ENCODE measurements at places on chromosomes 6 and 20.

DNA sequence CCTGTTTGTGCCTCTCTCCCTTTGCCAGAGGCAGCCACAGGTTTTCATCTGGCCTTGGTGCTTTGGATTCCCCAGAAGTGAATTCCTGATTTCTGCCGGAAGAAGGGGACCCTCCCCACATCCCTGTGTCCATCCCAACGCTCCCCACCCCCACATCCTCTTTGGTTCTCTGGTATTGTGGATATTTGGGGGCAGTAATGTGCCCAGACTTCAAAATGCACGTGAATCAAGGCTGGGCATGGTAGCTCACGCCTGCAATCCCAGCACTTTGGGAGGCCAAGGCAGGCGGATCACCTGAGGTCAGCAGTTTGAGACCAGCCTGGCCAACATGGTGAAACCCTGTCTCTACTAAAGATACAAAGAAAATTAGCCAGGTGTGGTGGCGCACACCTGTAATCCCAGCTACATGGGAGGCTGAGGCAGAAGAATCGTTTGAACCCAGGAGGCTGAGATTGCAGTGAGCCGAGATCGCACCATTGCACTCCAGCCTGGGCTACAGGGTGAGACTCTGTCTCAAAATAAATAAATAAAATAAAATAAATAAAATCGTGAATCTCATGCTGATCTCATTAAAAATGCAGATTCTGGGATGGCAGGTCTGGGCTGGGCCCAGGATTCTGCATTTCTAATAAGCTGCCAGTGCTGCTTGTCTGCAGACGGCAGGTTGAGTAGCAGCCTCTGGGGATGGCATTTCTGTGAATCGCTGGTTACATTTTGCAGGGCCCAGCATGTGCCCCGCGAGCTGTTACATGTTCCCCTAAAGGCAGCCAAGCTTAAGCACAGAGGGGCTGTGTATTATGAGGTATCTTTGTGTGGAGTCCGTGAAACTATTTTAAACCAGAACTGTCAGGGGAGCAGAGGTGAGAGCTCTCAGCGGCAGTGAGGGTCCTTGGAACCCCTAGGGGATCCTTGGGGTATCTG, 49.0 kb downstream of the SYNJ2 start:
- no peak for DNase-seq

DNA sequence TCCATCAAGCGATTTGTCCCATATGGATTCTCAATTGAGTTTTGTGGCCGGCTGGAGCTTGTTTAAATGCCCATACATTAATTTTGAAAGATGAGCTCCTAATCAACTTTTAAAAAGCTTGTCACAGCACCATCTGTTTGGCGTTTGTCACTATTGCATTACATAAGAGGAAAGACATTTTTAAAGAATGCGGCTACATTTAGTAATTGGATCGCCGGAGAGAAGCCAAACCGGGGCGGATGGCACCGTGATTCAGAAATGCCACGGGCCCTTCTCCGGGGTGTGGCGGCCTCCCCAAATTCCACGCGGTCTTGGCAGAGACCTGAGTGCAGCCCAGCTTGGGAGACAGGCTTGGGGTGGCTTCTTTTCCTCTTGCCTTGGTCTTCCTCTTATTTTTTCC, 67.7 kb upstream of the ZNFX1 start:
- no peak for DNase-seq

GRCh38 chr20:39630215-39630908, 668.2 kb downstream of the DHX35 start:
- DNase-seq = peak; percentile 63

GRCh38 chr20:33576432-33577125, 85.5 kb upstream of the C20orf144 start:
- peak; percentile 51 for DNase-seq

- DNase-seq = no peak
These were observed 18.8 kb downstream of the SYNDIG1 start for GRCh38 chr20:24488064-24488799.

DNA sequence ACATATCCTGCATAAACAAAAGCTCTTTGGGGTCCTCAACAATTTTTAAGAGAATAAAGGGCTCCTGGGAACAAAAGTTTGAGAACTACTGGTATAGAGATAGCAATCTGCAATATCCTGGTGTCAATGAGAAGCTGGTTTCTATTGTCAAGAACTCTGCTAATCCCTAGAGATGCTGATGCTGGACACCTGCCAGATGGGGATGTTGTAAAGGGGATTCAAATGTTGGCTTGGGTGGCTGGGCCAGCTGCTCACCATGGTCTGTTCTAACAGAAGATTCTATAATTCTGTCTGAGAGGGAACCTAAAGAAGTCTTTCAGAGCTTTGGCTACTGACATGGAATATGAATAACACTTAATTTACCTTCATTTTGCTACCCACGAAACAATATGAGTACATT, 137.8 kb downstream of the BTBD9 start:
- DNase-seq = no peak

- no peak for DNase-seq
These were observed 6.4 kb downstream of the FYN start for GRCh38 chr6:111866857-111867256.

DNA sequence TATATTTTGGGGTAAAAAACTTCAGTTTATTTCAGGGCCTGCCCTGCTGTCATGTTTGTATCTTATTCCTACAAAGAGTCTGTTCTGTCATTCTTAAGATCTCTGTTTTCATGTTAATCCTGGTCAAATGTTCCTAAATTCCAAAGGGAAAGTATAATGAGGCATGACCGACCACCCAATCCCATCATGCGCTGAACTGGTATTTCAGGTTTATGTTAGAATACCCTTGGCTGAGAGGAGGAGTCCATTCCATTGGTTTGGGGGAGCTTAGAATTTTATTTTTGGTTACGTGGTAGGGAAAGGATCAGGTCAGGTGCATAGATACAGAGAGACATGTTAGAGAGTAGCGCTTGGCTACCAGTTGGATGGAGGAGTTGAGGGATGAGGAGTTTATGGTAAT, 25.7 kb downstream of the CFAP61 start:
- no peak for DNase-seq

- DNase-seq = no peak
These were observed 37.0 kb upstream of the ASCC3 start for GRCh38 chr6:100918152-100918551.

GRCh38 chr6:46918806-46919205, 2.9 kb downstream of the ADGRF5 start:
- no peak for DNase-seq

- no peak for DNase-seq
These were observed 7.5 kb upstream of the TBX18 start for GRCh38 chr6:84771756-84772356.

DNA sequence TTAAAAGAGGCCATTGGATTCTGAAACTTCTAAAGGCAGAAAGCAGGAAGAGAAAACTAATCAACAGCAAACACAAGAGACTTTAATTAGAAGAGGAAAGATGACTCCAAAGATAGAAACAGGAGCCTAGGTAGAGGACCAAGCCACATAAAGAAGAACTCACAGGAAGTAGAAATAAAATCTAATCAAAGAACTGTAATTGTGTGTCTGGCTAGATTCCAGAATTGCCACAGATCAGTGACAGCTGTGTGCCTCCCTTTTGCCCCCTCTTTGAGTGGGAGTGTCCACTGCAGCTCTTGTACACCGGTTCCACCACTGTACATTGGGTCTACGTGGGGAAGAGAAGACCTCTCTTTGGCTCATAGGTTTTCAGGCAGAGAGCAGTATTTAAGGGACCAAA, 22.3 kb upstream of the THEMIS start:
- no peak for DNase-seq

DNA sequence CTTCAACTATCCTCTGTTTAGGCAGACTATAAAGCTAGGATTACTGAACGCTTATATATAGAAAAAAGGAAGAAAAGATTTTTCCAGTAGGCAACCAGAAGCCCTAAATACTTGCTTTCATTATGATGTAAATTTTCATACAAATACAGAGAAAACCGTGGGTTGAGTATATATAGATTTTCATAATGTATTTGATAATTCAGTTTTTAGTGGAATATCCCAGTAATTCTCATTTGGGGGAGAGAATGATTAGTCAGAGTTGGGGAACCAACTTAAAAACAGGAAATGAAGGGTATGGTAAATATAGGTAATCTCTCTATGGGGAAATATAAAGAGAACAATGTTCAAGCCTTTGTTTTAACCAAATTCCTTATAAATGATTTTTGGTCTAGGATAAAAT, 154.0 kb upstream of the CITED2 start:
- no peak for DNase-seq

GRCh38 chr6:31317036-31317435, 39.9 kb downstream of the HLA-B start:
- no peak for DNase-seq

DNA sequence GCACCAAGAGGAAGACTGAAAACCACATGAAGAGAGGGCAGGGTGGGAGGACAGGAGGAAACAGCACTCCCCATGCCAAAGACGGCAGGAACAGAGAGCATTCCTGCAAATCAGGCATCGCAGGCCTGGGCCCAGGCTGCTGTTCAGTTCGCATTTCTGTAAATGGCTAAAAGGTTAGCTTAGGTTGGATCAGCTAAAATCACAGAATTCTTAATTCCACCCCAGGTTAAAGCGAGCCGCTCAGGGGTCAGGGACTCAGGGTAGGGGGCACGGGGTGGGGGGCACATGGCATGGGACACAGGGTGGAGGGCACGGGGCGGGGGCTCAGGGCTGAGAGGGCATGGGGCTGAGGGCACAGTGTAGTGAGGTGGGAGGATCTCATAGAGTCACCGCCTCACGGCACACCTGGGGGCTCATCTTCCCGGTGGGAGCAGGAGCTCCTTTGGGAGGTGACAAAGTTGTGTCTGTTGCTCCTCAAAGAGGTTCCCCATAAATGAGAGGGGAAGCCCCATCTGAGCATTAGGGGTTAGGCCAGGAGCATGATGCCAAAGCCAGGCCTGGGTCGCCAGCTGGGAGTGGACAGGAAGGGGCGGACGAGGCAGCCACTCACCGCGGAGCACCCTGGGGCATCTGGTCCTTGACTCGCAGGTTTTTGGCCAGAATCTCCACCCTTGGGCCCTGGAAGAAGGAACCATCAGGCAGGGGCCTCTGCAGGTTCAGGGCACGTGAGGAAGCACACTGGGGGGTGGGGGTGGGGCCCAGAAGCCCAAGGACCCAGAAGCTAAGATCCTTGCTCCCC, 200.7 kb downstream of the PREX1 start:
- peak; percentile 47 for DNase-seq

DNA sequence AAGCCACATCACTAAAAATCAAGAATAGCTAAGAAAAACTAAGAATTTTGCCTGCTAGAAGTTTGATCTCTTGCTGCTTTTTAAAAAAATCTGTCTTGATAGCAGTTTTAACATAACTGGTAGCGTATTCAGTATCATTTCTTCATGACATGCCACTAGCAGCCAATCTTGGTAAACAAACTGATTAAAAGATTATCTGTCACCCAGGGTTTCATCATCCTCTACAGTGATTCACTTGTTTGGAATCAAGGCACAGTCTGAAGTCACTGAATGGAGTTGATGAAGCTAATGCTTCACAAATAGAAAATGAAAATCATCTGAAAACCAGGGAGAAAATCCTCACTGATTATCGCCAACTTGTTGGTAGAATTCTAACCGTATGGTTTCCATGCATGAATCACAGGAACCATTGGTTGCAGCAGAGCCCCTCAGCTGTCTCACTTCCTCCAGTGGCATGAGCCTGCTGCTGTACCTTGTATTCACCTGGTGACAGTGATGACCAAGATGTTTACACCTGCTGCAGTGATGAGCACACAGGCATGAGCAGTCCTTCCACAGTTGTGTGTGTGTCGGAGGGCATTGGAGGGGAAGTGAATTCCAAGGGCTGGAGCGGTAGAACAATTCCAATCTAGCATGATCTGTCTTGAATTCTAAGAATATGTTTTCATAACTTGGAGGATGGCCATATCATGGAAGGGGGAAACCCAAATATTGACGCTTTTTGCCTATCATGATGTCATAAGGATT, 275.0 kb downstream of the KHDC1L start:
- no peak for DNase-seq

DNA sequence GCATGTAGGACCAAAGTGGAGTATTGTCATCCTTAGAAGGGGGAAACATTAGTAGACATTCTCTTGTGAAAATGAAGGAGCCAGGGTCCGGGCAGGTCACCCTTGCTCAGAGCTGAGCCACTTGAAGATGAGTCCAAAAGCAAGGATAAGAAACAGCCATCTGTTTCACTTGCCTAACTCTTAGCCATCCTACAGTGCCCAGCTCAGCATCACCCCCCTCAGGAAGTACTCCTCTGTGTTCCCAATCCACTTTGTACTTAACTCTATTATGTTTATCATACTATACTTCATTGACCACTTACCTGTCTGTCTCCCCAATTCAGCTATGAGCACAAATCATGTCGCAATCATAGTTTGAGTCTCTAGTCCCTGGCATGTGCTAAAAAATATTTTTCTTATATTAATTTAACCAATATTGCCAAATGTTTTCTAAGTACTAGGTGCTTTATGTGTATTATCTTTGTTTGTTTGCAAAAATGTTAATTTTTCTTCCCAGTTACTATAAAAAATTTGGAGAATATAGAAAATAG, 8.1 kb upstream of the TOX2 start:
- no peak for DNase-seq

DNA sequence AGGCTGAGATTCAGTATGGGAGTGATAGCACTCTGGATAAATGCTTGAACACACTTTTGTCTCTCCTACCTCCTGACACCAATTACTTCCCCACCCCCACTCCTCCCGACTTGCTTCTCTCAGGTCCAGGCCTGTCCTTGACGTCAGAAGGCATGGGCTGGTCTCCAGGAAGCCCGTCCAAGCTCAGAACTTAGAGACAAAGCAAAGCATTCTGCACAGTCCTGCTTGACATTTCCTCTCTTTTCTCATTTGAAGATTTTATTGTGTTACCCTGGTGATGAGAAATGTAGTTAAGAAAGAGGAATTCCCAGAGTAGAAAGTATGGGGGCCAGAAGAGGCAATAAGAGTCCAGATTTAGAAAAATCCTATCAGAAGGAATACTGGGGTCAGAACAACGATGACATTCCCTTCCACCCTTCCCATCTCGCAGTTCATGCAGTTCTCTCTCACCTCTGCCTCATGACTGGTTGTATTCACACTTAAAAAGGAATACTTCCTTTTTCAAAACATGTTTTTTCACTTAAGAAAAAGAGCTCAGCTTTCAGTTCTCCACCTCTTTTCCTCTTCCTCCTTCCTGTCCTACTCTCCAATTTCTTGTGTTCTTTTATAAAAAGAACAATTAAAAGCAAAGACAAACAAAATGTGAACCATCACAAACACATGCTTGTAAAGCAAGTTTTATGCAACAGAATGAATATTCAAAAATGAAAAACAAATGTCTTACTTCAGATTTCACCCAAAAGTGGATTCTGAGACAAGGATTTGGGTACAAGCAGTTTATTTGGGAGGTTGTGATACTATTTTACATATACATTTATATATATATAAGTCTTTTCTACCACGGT, 18.5 kb upstream of the FAM184A start:
- DNase-seq = no peak

All from SK-N-SH (cell line).